ENCODE measurements at places on chromosomes 12 and 14. TPM values are rescaled to one million over a fixed set of nuclear protein-coding genes. Genes with fewer than 3 reads are reported as not detected.

The FGF6 gene
- total RNA-seq = 4.1 TPM

The MEG3 gene
- total RNA-seq = 24.9 TPM

The PXMP2 gene
- 36.8 TPM for total RNA-seq

The PLA2G1B gene
- not detected for total RNA-seq

The RHOF gene
- 4.0 TPM for total RNA-seq

The SALL2 gene
- 3.8 TPM for total RNA-seq

The SERPINA12 gene
- total RNA-seq = not detected

The SAMD4A gene
- 66.7 TPM for total RNA-seq

The CLEC1A gene
- 3.8 TPM for total RNA-seq

The KRT73 gene
- total RNA-seq = not detected

The DDN gene
- total RNA-seq = 485 TPM

The LMNTD1 gene
- total RNA-seq = not detected

The POTEG gene
- not detected for total RNA-seq

The PPFIA2 gene
- 0.39 TPM for total RNA-seq

The LLPH gene
- 19.9 TPM for total RNA-seq

The MYH6 gene
- 532 TPM for total RNA-seq

GRCh38 chr14:79467835-79468234 lies 743.5 kb downstream of the DIO2 start:
- H3K4me1 ChIP-seq = no peaks in the 10 kb centered on the region
- H3K27ac ChIP-seq = no peak overlapping the region
- no peak overlapping the region for H3K4me3 ChIP-seq
- H3K27me3 ChIP-seq = no peaks in the 10 kb centered on the region
- H3K36me3 ChIP-seq = no peaks in the 10 kb centered on the region

GRCh38 chr12:52969828-52970569 lies 21.1 kb downstream of the KRT18 start:
- H3K27me3 ChIP-seq = no peaks in the 10 kb centered on the region
- DNase-seq = no peak

- no peak for DNase-seq
- no peaks in the 10 kb centered on the region for H3K27me3 ChIP-seq
- no peak overlapping the region for H3K4me3 ChIP-seq
- no peak overlapping the region for H3K27ac ChIP-seq
- peaks cover 1% of the 10 kb centered on the region for H3K4me1 ChIP-seq
Measured at GRCh38 chr12:108311605-108312004, 27.5 kb downstream of the CMKLR1 start.

DNA sequence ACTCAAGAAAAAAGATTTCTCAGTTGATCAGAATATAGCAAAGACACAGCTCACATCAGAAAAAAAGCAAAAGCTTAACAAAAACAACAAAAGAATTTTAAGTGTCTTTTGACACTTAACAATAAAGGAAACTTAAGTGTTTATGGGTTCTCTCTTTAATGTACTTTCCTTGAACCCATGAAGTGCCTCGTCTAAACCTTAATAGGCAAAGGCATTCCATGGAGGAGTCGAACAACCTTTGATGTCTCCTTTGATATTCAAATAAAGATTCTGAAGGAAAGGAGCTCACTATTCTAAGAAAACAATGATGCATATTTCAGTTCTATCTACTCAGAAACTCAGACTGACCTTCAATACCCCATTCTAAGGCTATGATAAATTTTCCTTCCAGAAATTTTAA lies 116.7 kb downstream of the TMTC1 start:
- H3K36me3 ChIP-seq = peaks cover 4% of the 10 kb centered on the region
- no peaks in the 10 kb centered on the region for H3K27me3 ChIP-seq
- H3K4me1 ChIP-seq = peaks cover 9% of the 10 kb centered on the region
- no peak overlapping the region for H3K4me3 ChIP-seq
- H3K27ac ChIP-seq = no peak overlapping the region
- no peak for DNase-seq

DNA sequence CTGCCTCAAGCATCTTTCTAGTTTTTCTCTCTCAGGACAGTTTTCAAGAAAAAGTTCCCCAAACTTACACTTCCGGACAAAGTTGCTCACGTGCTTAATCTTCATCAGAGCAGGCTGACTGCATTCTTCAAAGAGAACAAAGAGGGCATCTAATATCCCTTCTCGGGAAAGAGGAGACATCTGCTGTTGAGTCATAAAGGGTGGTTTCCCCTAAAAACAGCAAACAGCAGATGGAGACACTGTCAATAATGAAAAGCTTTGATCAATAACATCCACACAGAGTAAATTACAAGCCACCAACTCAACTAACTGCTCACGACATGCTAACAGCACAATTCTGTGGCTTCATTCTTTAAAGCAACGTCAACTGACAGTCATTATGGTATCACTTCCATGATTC lies 8.1 kb downstream of the CIT start:
- DNase-seq = no peak
- H3K4me1 ChIP-seq = no peaks in the 10 kb centered on the region
- H3K27me3 ChIP-seq = no peaks in the 10 kb centered on the region
- H3K27ac ChIP-seq = no peak overlapping the region

- no peak overlapping the region for H3K27ac ChIP-seq
- no peaks in the 10 kb centered on the region for H3K4me1 ChIP-seq
- H3K27me3 ChIP-seq = no peaks in the 10 kb centered on the region
- H3K36me3 ChIP-seq = no peaks in the 10 kb centered on the region
- no peak overlapping the region for H3K4me3 ChIP-seq
- DNase-seq = no peak
Measured at GRCh38 chr12:132165584-132165983, 21.3 kb downstream of the NOC4L start.

DNA sequence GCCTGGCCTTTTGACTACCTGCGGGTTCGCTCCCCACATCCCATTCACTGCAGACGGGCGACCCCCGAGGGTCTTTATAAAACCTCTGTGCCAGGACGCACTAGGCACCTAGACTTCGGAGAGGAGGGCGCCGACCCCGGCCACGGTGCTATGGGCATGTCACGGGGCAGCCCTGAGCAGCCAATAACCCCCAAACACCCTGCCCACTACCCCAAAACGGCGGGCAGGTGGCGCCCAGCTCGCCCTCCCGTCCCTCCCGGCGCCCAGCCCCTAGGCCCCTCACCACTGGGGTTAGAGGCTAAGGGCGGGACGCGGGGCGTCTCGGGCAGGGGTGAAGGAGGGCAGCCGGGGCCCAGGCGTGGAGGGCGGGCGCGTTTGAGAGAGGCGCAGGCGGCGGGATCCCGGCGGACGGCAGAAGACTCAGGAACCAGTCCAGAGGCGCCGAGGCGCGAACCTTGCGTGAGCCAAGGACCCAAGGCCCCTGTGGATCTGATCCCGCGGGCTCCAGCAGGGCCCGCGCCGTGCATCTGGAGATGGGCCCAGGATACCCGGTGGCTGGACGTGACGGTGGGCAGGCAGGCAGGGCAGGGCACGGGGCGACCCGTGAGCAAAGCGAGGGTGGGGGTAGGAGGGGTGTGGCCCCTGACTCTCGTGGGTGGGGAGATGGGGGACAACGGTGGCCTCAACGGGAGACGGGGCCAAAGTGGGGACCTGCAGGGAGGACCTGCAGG lies 11.1 kb downstream of the KRT85 start:
- H3K4me3 ChIP-seq = no peak overlapping the region
- H3K4me1 ChIP-seq = no peaks in the 10 kb centered on the region
- H3K27ac ChIP-seq = no peak overlapping the region

- DNase-seq = peak; percentile 91
- H3K4me3 ChIP-seq = peak within 1 kb of the TSS; percentile 65
- H3K27ac ChIP-seq = peak within 1 kb of the TSS; percentile 75
- H3K27me3 ChIP-seq = peaks cover 7% of the 10 kb centered on the region
Measured at GRCh38 chr12:13196130-13196921, at the start of gene EMP1. EMP1 (plus strand) TSS chr12:13196726; CDS start chr12:13211511, 14,785 bp downstream.

- DNase-seq = no peak
- no peaks in the 10 kb centered on the region for H3K36me3 ChIP-seq
- H3K27me3 ChIP-seq = no peaks in the 10 kb centered on the region
Measured at GRCh38 chr14:23910101-23910875, 43.3 kb upstream of the DHRS4 start.

- H3K27me3 ChIP-seq = no peaks in the 10 kb centered on the region
- H3K4me1 ChIP-seq = no peaks in the 10 kb centered on the region
- H3K4me3 ChIP-seq = no peak overlapping the region
- no peak for DNase-seq
- H3K27ac ChIP-seq = no peak overlapping the region
Measured at GRCh38 chr12:124667506-124668326, 100.3 kb upstream of the NCOR2 start.

DNA sequence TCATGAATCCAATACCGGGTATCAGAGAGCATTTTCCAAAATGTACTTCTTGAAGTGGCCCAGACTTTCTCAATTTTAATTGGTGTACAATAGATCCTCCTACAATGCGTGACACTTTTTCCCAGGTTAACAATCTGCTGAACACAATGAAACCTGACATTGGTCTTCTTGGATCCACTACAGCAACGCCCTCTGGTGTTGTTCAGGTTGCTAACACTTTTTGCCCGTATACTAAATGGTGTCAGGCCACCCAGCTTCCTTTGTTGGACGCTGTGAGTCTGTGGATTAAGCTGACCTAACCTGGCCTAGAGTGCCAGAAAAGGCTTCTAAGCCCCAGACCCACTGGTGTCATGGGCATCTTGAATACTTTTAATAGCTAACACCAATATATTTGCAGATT lies 89.2 kb downstream of the KCNK10 start:
- H3K4me1 ChIP-seq = no peaks in the 10 kb centered on the region
- DNase-seq = no peak
- H3K4me3 ChIP-seq = no peak overlapping the region
- no peak overlapping the region for H3K27ac ChIP-seq

DNA sequence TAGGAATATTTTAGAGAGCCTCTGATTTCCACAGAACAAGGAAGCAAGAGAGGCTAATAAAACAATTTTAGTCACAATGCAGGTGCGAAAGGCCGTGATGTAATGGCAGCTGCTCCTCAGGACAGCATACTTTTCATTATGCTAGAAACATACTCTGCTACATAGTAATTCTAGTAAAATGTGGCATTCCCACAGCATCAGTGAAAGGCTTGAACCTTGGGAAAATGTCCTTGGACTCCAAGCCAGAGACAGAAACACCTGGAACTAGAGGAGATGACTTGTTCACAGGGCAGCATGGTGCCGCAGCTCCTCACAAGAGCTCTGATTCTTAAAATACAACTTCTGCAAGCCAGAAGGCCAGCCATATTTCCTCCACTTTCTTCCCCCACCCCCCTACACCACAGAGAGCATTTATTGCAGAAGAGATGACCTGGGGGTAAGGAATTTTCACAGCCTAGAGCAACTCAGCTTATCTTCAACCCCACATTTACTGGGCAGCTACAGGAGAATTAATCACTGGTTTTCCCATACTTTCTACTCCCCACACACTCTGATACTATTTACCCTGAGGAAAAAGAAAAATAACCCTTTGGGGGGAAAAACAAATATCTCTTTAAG lies 15.8 kb downstream of the ABCC9 start:
- H3K4me1 ChIP-seq = no peaks in the 10 kb centered on the region
- no peaks in the 10 kb centered on the region for H3K27me3 ChIP-seq
- no peak overlapping the region for H3K4me3 ChIP-seq
- no peak overlapping the region for H3K27ac ChIP-seq
- no peaks in the 10 kb centered on the region for H3K36me3 ChIP-seq
- DNase-seq = no peak

GRCh38 chr14:103881268-103882201 lies 34.2 kb upstream of the PPP1R13B start:
- H3K4me1 ChIP-seq = peaks cover 13% of the 10 kb centered on the region
- H3K4me3 ChIP-seq = no peak overlapping the region
- DNase-seq = no peak

DNA sequence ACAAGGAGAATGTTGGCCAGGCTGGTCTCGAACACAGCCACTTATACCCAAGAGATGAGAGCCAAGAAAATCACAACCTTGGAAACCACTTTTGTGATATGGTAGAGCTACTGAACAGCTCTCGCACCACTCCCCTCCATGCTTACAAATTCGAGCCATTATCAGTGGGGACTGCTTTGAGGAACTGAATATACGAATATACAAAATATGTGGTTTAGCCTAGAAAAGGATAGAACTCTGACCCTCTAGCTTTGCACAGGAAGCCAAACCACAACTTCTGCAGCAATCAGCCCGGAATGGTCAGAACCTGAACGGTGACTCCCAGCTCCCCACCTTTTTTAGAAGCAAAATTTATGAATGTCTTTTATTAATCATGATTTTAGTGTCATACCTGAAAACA lies 129.8 kb upstream of the TMEM132C start:
- no peaks in the 10 kb centered on the region for H3K27me3 ChIP-seq
- no peak for DNase-seq
- no peak overlapping the region for H3K27ac ChIP-seq

DNA sequence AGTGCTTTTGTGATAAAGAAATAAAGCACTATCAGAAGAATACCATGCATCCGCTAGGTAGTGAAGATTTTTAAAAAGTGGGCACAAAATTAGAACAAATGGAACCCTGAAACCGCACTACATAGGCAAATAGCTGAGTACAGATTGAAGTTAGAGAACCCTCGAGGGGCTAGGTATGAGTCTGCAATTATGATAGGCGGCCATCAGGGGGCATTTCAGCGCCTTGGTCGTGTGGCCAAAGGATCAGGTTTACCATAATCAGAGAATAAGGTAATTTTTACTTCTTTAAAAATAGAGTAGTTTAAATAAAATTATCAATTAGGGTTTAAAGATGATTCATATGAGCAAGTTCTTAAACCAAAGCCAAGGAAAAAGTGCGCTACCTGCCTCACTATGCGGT lies 129.8 kb downstream of the TMX1 start:
- no peak overlapping the region for H3K4me3 ChIP-seq
- H3K27me3 ChIP-seq = no peaks in the 10 kb centered on the region
- H3K36me3 ChIP-seq = no peaks in the 10 kb centered on the region
- H3K4me1 ChIP-seq = no peaks in the 10 kb centered on the region
- no peak for DNase-seq

- DNase-seq = no peak
- no peak overlapping the region for H3K4me3 ChIP-seq
- no peaks in the 10 kb centered on the region for H3K36me3 ChIP-seq
- no peaks in the 10 kb centered on the region for H3K27me3 ChIP-seq
Measured at GRCh38 chr12:59329462-59329861, 266.4 kb upstream of the SLC16A7 start.

GRCh38 chr12:1212526-1212925 lies 221.5 kb downstream of the ERC1 start:
- no peaks in the 10 kb centered on the region for H3K27me3 ChIP-seq
- H3K36me3 ChIP-seq = no peaks in the 10 kb centered on the region
- H3K4me1 ChIP-seq = peaks cover 10% of the 10 kb centered on the region
- no peak overlapping the region for H3K4me3 ChIP-seq
- DNase-seq = no peak

- H3K4me1 ChIP-seq = peaks cover 18% of the 10 kb centered on the region
- peak overlapping the region; percentile 41 for H3K27ac ChIP-seq
- no peaks in the 10 kb centered on the region for H3K36me3 ChIP-seq
- H3K4me3 ChIP-seq = no peak overlapping the region
- peak; percentile 45 for DNase-seq
Measured at GRCh38 chr12:110256780-110257431, 24.1 kb upstream of the ATP2A2 start.

DNA sequence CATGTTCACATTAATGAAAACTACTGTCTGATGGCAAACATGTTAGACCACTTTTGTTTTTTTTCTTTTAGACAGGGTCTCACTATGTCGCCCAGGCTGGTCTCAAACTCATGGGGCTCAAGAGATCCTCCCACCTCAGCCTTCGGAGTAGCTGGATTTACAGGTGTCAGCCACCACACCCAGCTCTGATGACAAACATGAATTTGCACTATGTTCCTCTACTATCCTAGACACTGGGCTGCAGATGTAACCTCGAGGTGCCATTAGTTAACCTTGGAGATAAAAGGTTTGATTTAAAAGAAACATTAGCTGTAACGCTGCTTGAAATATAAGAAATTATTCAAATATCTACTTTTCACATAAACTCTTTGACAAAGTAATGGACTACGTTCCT lies 8.1 kb downstream of the VPS37B start:
- no peaks in the 10 kb centered on the region for H3K36me3 ChIP-seq
- H3K4me1 ChIP-seq = peaks cover 60% of the 10 kb centered on the region
- H3K27ac ChIP-seq = peak overlapping the region; percentile 70
- H3K27me3 ChIP-seq = no peaks in the 10 kb centered on the region
- DNase-seq = no peak
- H3K4me3 ChIP-seq = no peak overlapping the region

Measured in psoas muscle (tissue), 8 donors.